ENCODE measurements at places on chromosomes 3 and 15.

- no peak for DNase-seq
Observed at GRCh38 chr3:71579935-71580406, 3.6 kb downstream of the FOXP1 start.

DNA sequence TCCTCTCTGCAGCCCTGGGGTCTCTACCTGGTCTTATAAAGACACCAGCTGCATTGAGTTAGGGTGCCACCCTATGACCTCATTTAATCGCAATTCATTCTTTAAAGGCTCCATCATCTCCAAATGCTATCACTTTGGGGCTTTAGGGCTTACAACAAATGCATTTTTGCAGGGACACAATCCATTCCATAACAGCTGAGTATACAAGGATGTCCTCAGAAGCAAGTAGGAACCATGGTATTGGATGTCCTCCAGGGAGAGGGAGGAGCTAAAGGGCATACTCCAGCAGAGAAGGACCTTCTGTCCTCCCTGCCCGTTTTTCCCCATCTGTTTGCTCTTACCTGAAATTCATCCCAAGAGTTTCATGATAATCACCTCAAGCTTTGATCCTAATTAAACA, 30.3 kb downstream of the UMPS start:
- DNase-seq: no peak

- DNase-seq: no peak
Observed at GRCh38 chr15:81038975-81039607, 38.4 kb downstream of the TLNRD1 start.

- no peak for DNase-seq
Observed at GRCh38 chr3:133753107-133753778, 7.0 kb downstream of the TF start.

DNA sequence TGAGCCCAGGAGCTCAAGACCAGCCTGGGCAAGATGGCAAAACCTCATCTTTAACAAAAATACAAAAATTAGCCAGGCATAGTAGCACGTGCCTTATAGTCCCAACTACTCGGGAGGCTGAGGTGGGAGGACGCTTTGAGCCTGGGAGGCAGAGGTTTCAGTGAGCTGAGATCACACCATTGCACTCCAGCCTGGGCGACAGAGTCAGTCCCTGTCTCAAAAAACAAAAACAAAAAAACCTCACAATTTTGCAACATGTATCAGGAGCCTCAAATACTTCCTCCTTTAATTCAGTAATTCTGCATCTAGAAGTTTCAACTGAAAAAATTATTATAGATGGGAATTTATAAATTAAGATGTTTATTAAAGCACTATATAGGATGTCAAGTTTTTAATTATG, 1.1 kb downstream of the MRPL47 start:
- no peak for DNase-seq

DNA sequence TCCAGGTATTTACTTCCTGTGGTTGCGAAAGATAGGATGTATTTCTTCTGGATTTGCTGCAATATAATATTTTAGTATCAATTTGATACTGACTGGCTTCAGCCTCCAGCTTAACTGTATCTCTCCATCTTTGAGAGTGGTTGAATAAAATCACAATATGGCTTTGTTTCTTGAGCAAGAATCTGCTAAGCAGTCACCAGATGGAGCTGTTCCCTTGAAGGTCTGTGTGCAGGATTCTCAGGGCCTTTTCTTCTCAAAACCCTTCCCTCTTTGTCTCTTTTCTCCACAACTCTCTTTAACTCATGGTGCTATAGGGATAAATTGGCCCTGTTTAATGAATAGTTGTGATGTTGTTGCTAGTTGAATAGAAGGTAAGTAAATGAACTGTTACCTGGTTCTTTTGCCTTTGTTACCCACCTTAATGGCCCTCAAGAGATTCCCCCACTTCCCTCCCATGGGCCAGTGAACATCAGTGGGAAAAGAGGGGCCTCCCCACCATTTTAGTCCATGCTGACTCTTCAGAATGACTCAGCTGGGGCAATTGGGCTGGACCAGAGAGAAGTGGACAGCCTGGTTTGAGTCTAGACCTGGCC, 34.8 kb upstream of the RAB6B start:
- peak; percentile 49 for DNase-seq

- DNase-seq: no peak
Observed at GRCh38 chr15:49155834-49156627, 632 bp upstream of the COPS2 start.

DNA sequence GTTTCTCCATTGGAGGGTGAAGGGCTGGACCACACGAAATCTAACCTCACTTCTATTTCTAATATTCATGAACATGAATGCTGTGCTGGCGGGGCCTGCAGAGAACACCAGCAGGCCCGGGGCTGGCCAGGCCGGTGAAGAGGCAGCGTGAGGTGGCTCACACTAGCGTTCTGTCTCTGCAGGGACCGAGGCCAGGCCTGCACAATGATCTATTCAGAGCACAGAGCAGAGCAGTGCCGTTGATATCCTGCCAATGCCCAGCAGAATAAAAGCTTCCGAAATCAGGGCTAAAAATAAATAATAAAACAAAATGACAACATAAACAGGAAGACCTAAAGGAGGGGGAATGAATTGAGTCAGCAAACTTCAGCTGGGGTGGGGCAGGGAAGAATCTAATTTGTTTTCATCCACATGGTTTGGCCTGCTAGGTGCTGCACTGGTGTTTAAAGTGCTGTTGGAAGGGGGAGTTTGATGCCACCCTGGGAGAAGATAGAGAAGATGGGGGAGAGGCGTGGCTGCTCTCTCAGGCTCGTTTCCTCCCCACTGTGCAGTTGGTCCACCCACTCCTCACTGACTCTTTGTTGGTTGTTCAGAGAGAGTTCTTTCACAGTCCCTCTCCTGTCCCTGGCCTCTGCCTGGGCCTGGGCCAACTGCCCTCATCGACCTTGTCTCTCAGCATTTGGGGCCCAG, 837.1 kb downstream of the AGBL1 start:
- no peak for DNase-seq

DNA sequence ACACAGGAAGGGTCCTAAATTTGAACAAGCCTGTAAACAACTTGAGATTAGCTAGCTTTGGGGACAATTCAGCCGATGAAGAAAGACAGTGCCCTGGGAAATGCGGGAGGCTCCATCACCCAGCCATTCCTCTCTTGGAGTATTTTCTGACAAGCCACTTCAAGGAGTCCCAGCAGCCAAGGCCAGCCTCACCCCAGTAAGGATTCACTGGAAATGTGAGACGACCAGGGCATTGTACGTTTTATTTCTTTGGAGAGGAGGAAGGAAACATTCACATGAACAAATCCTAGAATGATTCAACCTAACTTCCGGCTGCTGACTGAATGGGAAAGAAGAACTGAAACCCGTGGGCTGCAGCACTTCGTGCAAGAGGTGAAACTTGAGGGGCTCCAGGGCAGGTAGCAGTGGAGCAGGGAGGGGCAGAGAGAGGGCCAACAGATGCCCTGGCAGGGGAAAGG, 116.4 kb upstream of the ARHGEF3 start:
- no peak for DNase-seq

- DNase-seq: no peak
Observed at GRCh38 chr3:12681943-12682390, 18.1 kb upstream of the RAF1 start.

DNA sequence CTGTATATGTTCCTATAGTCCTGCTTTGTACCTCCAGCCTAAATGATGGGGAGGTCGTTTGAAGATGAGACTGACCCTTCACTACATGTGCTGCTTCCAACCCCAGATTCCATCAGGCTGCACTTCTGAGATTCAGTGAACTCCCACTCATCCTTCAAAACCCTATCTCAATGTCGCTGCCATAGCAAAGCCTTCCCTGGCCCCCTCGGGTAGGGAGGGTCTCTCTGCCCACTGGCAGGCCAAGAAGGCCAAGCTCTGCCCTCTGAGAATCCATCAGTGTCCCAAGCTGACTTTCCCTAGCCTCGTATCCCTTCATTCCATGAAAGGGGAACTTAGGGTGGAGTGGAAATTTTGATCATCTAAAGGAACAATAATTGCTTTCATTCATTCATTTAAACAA, 35.4 kb downstream of the TPRA1 start:
- no peak for DNase-seq

DNA sequence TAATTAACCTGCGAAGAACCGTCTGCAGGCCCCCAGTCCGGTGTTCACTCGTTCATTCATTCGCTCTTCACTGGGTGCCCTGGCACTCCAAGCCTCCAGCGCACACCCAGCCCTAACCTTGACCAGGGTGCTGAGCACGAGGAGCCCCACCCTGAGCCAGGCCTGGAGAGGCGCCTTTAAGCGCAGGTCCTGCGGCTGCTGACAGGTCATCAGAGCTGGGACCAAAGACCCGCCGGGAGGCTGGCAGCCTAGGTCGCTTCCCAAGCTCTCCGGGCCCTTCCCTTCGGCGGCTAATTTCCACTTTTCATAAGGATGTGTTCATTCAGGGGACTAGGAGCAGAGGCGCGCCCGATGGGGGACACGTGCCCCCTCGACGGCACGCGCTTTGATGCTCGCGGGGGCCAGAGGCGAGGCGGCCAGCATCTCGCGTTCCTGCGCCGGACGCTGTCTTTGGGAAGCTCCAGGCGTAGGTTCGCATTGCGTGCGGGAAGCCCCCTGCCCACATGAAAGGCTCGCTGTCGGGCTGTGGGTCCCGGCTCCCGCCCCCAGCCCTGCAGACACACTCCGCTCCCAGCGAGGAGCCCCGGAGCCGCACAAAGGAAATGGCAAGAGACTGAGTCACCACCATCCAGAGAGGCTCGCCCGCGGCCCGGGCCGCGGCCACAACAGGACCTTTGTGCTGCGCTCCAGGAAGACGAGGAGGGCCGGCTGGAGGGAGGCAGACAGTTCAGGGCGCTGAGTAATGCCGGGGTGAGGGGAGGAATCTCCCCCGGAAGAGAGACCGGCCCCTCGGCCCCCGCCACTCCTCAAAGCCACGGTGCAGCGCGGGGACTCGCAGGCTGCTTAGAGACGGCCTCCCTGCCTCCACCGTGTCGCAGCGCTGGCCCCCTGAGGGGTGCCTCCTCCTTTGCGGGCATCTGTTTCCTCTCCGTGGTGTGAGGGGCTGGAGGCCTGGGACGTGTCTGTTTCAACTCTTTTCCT, 266.4 kb upstream of the HES1 start:
- DNase-seq: no peak

DNA sequence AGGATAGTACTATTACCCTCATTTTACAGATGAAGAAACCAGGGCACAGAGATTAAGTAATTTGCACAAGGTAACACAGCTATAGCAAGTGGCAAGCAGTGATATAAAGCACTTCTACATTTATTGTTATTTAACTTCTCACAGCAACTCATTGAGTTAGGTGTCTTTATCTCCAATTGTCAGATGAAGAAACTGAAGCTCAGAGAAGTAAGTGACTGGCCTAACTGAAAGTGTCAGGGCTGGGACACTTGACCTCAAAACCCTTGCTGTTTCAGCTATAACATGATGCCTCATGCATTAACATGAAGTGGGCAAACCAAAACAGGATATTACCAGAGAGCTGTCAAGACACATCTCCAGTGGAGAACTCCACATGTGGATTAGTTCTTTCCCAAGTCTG, 65.8 kb upstream of the LEKR1 start:
- DNase-seq: no peak

GRCh38 chr3:136152176-136152843, 43.8 kb downstream of the MSL2 start:
- DNase-seq: no peak

DNA sequence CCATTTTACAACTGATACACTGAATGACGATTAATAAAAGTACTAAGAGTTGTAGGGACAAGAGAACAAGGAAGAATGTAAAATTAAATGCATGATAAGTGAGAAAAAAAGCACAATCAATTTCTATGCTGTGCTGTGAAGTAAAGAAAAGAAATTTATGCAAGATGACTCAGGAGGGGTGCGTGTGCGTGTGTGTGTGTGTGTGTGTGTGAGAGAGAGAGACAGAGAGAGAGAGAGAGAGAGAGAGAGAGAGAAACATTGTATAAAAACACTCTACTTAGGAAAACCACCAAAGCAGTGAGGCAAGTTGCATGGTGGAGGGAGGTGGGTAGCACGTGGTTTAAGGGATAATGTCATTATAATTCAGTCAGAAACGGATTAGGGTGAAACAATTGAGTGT, 580.8 kb upstream of the ALCAM start:
- DNase-seq: no peak

GRCh38 chr3:193730511-193730910, 137.5 kb downstream of the OPA1 start:
- no peak for DNase-seq

All from NCI-H2107 (cell line).